Activated CD4-positive, alpha-beta T cell treated with anti-CD3 and anti-CD28 coated beads, Interleukin-10, Interleukin-2, amounts not matched to agents 100 ng/mL and 50 ng/mL, durations not matched to agents 16 hours and 8 hours (primary cell): ENCODE measurements at places on chromosomes 6 and 20.

- no peak for DNase-seq
Observed at GRCh38 chr6:71138376-71138775, 150.2 kb upstream of the OGFRL1 start.

- no peak for DNase-seq
Observed at GRCh38 chr20:2750491-2751251, 49.8 kb downstream of the CPXM1 start.

GRCh38 chr6:45655745-45656476, 278.2 kb upstream of the SUPT3H start:
- no peak for DNase-seq

DNA sequence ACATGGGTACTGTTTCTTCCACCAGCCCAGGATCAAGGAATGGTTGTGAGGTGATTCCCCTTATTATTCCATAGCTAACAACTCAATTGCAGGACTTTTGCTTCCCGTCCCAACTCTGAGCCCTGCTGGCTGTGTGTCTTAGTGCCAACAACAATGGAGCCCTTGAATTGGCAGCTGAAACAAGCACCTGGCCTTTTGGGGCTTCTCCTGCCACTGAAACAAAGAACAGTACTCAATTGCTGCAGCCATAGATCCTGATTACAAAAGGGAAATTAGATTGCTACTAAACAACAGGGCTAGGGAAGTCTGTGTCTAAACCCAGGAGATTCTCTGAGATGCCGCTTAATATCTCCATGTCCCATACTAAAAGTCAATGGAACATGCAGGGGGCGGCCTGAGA, 61.3 kb upstream of the CARMIL1 start:
- DNase-seq = no peak

GRCh38 chr6:21612067-21612745, 18.7 kb downstream of the SOX4 start:
- DNase-seq = no peak

- DNase-seq = no peak
Observed at GRCh38 chr6:137652961-137653705, 158.9 kb upstream of the OLIG3 start.

- DNase-seq = peak; percentile 72
Observed at GRCh38 chr6:32668226-32668747, 1.8 kb upstream of the HLA-DQB1 start.

DNA sequence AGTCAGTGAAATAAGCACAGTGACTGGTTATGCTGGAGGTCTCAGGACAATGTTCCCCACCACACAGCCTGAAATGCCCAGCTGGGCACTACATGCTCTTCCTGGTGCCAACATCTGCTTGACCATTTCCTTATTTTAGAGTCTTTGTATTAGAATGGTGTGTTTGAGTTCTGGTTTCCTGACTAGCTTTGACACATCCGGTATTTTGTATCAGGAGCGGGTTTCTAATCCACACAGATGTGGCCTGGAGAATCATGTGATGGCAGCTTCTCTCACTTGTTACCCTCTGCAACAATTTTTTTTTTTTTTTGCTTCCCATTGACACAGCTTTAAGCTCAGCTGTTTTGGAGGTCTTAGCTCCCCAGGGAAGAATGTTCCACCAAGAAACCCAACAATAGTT, 164.5 kb upstream of the CST7 start:
- no peak for DNase-seq

GRCh38 chr6:50698546-50698945, 14.8 kb upstream of the TFAP2D start:
- no peak for DNase-seq

GRCh38 chr6:3194535-3195419, 32.7 kb downstream of the TUBB2B start:
- no peak for DNase-seq

DNA sequence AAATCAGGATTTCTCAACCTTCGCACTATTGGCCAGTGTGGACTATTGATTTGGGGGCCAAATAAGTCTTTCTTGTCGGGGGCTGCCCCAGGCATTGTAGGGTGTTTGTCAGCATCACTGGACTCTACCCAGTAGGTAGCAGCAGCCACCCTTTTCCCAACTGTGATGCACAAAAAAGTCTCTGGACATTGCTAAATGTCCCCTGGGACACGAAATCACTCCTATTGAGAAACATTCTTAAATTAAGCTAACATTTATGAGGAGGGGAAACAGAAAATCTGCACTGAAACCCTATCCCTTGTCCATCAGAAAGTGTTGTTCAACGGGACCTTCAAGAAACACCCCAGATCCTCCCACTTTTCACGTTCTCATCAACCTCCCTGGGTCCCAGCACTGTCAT, 54.2 kb downstream of the NFATC2 start:
- DNase-seq = no peak

- no peak for DNase-seq
Observed at GRCh38 chr20:35091816-35092523, 637 bp downstream of the TRPC4AP start.

DNA sequence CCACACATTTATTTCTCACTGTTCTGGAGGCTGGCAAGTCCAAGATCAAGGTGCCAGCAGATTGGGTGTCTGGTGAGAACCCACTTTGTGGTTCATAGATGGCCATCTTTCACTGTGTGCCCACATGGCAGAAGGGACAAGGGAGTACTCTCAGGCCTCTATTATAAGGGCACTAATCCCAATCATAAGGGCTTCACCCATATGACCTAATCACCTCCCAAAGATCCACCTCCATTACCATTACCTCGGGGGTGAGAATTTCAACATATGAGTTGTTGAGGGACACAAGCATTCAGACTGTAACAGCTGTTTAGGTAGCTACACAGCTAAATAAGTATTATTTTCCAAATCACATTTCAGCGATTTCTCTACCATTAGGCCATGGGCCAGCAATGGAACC, 2.5 kb upstream of the PRND start:
- DNase-seq = no peak

DNA sequence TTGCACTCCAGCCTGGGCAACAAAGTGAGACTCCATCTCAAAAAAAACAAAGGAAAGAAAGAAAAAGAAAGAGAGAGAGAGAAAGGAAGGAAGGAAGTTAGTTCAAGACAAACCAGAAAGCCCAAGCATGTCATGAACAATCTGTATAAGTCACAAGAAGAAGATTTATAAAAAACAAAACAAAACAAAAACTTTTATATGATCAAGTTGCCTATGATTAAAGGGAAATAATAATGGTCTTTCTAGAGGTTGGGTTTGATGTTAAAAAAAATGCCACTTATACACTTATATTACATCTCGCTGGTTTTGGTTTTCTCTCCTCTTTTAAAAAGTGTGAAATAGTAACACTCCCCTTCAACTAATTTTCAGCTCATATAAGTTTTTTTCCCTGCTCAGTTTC, 146.2 kb upstream of the CARMIL1 start:
- no peak for DNase-seq

GRCh38 chr20:14375416-14375985, 38.1 kb upstream of the FLRT3 start:
- DNase-seq = no peak

DNA sequence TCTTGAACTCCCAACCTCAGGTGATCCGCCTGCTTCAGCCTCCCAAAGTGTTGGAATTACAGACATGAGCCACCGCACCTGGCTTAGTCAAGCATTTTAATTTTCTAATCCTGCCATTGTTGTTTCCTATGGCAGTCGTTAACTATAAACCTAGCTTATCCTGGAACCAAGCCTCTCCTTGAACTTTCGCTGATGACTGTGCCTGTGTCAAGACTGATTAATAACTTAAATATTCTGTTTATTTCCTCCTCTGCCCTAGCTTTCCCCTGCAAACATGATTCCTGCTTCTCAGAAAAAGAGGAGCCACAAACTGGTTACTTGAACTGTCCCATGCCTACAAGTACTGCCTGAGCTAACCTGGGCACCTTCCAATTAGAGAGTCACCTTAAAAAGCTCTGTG, 1.5 kb downstream of the VNN1 start:
- no peak for DNase-seq

DNA sequence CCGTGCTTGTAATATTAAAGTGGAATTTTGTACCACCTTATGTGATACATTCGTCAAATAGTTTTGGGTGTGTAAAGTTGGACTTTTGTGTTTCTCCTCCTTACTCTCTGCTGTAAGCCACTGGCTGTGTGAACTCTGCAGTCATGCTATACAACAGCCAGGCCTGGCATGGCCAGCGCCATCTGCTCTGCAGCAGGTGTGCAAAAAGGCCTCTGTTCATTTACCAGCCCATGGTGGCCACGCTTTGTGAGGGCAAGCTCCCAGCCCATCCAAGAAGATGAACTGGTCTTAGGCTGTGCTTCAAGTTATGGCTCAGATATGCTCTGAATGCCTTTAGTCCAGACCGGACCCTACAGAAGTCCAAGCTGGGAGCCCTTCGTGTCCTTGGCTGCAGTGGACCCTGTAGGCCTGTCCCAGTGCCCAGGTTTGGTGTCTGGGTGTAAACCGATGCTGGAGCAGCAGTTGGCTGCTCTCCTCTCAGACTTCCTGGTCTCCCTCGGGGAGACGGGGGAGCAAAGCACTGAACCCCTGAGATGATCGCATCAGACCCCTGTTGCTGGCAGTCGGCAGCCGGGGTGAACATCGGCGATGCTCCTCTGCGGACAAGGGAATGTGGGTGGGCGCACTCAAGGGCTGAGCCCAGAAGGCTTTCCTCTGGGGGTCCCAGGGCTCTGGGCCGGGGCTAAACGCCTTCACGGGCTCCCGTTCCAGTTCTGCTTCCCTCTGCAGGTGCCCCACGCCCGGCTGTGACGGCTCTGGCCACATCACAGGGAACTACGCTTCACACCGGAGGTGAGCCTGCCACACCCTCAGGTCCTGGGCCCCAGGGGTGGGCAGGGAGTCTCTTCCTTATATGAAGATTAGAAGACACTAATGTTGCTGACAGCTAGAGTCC, 28.6 kb upstream of the PCMTD2 start:
- DNase-seq = no peak

DNA sequence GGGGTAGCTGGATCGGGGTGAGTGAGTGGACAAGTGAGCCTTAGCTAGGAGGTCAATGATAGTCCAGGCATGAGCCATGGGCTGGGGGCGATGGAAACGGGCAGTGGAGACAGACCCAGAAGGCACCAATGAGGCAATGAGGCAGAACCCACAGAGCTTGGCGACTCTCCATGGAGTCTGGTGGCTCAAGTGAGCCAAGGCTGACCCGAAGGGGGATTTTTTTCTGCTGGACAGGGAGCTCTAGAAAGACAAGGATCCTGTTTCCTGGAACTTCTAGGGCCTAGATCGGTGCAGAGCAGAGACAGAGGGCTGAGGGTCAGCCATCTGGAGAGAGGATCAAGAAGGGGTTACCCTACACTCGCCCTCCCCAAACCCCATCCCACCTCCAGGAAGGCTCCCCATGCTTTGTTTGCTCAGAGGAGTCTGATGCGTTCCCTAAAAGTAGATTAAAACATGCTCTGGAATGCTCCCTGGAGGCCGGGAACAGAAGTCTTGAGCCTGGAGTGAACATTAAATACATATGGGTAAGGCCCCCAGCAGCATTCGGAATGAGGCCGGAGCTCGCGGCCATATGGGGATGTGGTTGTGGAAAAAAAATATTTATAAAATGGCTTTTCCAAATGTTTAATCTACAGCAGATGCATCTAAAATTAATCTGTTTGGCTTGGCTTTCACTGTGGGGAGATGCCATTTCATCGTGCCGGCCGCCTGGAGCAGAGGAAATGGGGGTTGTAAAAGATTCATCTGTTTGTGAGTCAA, 237.8 kb upstream of the PMEPA1 start:
- DNase-seq = no peak

DNA sequence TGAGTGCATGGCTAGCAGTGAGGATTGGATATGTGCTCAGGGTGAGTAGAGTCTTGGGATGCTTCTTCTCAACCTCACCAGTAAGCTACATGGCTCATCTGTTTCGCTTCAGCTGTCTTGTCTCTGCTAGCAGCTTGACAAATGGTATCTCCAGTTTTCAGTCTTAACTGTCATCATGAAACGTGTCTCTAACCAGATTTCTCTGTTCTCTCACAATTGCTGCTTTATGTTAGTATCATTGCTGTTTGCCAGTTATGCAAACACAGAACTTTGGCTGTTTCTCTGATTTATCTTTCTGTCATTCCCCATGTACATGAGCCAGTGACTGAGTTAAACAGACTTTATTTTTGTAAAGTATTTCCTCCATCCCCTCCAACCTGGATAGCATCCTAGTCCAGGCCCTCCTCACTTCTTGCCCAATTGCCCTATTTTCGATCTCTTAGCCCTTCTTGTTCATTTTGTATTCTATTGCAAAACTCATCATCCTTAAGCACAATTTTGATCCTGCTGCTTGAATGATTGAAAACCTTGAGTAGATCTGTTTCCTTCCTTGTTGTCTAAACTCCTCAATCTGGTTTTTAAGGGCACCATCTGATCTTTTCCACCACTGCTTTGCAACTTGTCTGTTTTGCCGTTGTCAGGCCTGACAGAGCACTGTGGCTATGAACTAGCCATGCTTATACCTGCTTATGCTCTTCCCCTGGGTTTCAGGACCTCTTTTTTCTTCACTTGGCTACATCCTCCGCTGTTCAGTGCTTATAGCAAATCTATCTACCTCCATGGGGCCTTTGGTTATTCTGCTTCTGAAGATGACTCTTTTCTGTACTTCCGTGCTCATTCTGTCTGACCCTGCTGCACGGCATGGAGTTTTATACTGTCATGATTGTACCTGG, 37.7 kb upstream of the ADIG start:
- no peak for DNase-seq

GRCh38 chr6:165664559-165665383, 1.7 kb upstream of the PDE10A start:
- no peak for DNase-seq

GRCh38 chr20:18019068-18019467, 38.6 kb downstream of the OVOL2 start:
- DNase-seq = peak; percentile 27

DNA sequence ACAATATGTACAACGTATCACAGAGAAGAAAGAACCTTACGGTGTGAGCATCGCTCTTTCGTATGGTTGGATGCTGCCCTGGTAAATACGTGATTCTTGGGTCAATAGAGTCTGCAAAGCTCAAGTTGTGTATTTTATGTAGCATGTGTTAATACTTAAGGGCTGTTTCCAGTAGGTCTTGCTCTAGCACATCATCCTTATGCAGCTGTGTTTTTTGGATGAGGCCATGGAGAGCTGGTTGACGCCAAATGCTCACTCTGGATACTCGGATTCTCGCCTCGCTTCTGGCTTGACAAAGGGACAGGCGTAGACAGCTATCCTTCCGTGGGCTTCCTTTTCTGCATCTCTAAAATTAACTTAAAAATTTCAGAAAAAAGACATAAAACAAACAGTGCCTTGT, 38.9 kb downstream of the SNRNP48 start:
- DNase-seq = no peak

- no peak for DNase-seq
Observed at GRCh38 chr6:124882579-124883393, 79.5 kb upstream of the RNF217 start.

DNA sequence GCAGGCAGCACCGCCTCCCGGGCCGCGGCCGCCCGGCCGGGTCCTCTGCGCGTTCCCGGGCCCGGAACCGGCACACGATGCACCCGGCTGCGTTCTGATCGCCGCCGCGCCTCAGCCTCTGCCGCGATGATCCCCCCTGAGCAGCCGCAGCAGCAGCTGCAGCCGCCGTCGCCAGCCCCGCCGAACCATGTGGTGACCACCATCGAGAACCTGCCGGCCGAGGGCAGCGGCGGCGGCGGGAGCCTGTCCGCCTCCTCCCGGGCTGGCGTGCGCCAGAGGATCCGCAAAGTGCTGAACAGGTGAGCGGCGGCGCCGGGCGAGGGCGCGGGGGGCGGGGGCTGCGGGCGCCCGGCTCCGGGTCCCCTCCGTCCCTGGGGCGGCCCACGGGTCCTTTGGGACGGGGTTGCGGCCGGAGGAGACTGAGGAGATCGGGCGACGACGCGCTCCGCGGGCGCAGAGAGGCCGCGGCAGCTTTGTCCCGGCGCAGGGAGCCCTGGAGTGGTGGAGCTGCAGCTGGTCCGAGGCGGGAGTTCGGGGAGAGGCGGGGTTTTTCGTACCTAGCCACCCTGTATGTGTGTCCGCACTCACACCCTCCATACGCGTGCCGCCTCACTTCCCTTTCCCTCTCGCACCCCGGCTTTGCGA, 659 bp downstream of the SLC35F1 start:
- DNase-seq = no peak
